M059J (cell line): ENCODE measurements at places on chromosomes 5 and 9.

DNA sequence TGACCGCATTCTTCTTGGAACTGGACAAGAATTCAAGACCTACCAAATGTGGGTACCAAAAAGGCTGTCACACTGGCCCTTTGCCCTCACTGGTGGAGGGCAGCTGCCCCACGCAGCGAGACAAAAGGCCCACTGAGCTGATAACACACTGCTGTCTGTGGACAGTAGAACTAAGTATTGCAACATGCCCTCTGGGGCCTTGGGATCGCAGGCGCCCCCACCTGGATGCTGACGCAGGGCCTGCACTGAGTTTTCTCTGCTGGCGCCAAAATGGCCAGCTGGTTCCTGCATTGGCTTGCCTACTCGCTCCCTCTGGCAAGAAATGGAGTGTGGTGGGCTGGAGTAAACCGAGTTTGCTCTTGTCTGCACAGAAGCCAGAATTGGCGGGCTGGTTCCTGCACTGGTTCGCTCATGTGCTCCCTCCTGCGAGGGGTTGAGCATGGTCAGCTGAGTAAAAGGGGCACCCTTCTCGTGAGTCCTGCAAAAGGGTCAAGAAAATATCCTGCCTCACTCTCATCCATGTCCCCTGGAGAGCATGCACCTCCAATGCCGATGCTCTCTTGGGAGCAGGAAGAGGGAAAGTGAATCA, 55.7 kb downstream of the NXNL2 start:
- no peak for DNase-seq

DNA sequence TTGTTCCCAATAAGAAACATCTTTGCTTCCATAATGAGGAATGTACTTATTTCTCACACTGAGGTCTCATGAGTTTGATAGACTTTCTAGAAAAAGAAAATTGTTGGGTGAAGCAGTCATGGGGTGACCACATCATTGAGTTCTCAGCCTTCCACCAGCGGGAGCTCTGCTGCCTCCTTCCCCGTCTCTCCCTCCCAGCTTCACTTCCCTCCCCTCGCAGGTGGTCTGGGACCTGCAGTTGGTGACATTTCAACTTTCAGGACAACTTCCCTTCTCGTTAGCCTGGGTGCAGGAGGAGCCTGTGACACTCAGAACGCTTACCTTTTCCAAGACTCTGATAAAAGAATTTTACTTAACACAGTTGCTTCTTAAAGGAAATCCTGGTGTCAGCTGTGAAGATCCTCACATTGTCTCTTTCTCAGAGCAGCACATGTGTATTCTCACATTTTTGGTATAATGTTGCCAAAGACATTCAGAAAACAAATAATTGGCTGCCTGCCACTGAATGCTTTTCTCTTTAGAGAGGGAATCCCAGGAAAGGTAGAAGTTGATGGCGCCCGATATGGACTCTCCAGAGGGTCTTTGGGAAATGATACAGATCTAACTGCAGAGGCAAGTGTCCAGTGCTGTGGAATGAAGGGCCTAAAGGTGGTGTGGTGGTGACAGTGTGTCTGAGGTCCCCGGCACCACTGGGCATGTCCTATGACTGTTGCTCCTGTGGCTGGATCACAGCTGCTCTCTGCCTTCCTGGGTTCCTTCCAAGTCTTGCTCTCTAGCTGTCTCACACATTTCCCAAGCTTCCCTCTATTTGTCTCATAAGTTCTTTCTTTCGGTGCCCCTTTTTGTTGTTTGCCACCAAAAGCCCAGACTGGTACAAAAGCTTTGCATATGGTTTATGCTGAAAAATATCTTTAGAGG, 238.1 kb downstream of the GAS1 start:
- no peak for DNase-seq

- no peak for DNase-seq
Measured at GRCh38 chr9:127104581-127105311, 17.7 kb downstream of the ANGPTL2 start.

DNA sequence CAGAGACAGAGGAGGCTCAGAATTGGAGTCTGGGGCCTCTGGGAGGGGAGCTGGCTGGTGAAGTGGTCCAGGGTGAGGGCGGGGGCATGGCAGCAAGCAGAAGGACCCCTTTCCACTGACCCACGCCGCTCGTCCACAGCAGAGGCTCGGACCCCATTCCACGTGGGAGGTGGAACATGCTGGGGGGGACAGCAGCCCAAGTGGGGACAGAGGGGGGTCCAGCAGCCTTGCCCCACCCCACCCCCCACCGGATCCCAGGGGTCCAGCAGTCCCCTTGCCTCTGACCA, 25.4 kb upstream of the NKD2 start:
- no peak for DNase-seq
